Prostate gland (tissue), 2 donors: ENCODE measurements at places on chromosomes 7 and 10. TPM values are rescaled to one million over a fixed set of nuclear protein-coding genes. Genes with fewer than 3 reads are reported as not detected.

GRCh38 chr7:153902862-153903261 lies 149.3 kb upstream of the DPP6 start:
- no peak overlapping the region for H3K27ac ChIP-seq
- H3K27me3 ChIP-seq = no peaks in the 10 kb centered on the region
- no peaks in the 10 kb centered on the region for H3K36me3 ChIP-seq
- H3K4me1 ChIP-seq = no peaks in the 10 kb centered on the region
- DNase-seq = no peak
- H3K4me3 ChIP-seq = no peak overlapping the region

DNA sequence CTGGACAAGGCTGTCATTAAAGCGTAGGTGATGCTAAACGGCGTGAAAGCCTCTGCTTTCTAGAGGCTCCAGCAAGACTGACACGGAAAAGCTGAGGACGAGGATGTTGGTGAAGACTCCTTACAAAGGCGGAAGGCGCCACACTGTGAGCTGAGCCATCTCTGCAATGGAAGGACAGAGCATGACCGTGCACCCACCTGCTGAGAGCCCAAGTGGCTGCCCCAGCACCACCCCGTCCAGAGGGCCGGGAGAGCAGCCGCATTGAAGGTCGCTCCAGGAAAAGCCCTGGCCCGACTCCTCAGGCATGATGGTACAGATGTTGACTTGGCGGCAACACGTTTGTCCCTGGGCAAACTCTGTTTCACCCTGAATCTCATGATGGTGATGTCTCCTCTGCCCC lies 492.7 kb downstream of the DNAJB6 start:
- no peak overlapping the region for H3K27ac ChIP-seq
- no peaks in the 10 kb centered on the region for H3K36me3 ChIP-seq
- H3K27me3 ChIP-seq = no peaks in the 10 kb centered on the region
- H3K4me1 ChIP-seq = no peaks in the 10 kb centered on the region

- no peak overlapping the region for H3K27ac ChIP-seq
- no peak for DNase-seq
- H3K4me3 ChIP-seq = no peak overlapping the region
- H3K36me3 ChIP-seq = no peaks in the 10 kb centered on the region
- no peaks in the 10 kb centered on the region for H3K27me3 ChIP-seq
- H3K4me1 ChIP-seq = no peaks in the 10 kb centered on the region
Measured at GRCh38 chr7:107981466-107981865, 21.5 kb downstream of the LAMB1 start.

DNA sequence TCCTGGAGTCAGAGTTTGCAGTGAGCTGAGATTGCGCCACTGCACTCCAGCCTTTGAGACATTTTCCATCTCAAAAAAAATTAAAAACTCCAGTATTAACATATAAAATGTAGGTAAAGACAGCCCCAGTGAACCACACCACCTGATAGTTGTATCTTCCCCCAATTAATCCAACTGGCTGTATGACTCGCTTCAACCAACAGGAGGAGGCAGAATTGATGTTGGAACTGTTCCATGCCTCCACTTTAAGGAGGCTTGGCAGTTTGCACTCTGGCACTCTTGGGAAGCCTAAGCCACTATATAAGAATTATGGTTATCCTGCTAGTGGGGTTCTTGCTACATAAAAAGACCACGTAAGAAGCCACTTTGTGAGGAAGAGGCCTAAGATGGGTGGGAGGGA lies 72.7 kb downstream of the STK17A start:
- no peak overlapping the region for H3K27ac ChIP-seq
- no peaks in the 10 kb centered on the region for H3K27me3 ChIP-seq
- no peak overlapping the region for H3K4me3 ChIP-seq
- no peak for DNase-seq
- H3K4me1 ChIP-seq = no peaks in the 10 kb centered on the region

- peaks cover 26% of the 10 kb centered on the region for H3K4me1 ChIP-seq
- no peak for DNase-seq
- H3K27me3 ChIP-seq = no peaks in the 10 kb centered on the region
- no peak overlapping the region for H3K4me3 ChIP-seq
- H3K27ac ChIP-seq = peak overlapping the region; percentile 69
Measured at GRCh38 chr10:124704428-124705380, 39.5 kb downstream of the FAM53B start.

GRCh38 chr7:99255463-99255862 lies 17.2 kb upstream of the MYH16 start:
- H3K36me3 ChIP-seq = no peaks in the 10 kb centered on the region
- no peak overlapping the region for H3K27ac ChIP-seq
- H3K4me3 ChIP-seq = no peak overlapping the region
- no peak for DNase-seq
- H3K4me1 ChIP-seq = no peaks in the 10 kb centered on the region
- H3K27me3 ChIP-seq = no peaks in the 10 kb centered on the region

DNA sequence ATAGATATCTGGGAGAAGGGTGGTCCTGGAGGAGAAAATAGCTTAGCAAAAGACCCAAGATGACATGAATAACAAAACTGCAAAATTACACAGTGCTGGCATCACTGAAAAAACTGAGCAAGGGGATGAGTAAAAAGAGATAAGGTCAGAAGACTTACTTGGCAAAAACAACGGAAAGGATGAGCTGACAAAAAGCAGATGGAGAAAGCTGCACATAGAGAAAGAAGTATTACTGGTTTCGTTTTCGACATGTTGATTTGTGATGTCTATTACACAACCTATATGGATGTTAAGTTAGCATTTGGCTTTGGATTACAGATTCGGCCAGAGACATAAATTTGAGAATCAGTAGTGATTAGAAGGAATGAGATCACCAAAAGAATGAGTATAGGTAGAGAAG lies 132.1 kb downstream of the MACC1 start:
- DNase-seq = no peak
- no peak overlapping the region for H3K4me3 ChIP-seq
- H3K36me3 ChIP-seq = no peaks in the 10 kb centered on the region
- no peaks in the 10 kb centered on the region for H3K4me1 ChIP-seq

- no peak for DNase-seq
- H3K4me1 ChIP-seq = no peaks in the 10 kb centered on the region
- H3K4me3 ChIP-seq = no peak overlapping the region
- H3K27ac ChIP-seq = no peak overlapping the region
- no peaks in the 10 kb centered on the region for H3K27me3 ChIP-seq
- H3K36me3 ChIP-seq = no peaks in the 10 kb centered on the region
Measured at GRCh38 chr10:23330948-23331347, 13.6 kb downstream of the C10orf67 start.

- no peaks in the 10 kb centered on the region for H3K4me1 ChIP-seq
- no peak overlapping the region for H3K27ac ChIP-seq
- no peaks in the 10 kb centered on the region for H3K36me3 ChIP-seq
- no peak for DNase-seq
- no peaks in the 10 kb centered on the region for H3K27me3 ChIP-seq
Measured at GRCh38 chr7:40531956-40532355, 397.2 kb downstream of the SUGCT start.

Gene VPS26A
- total RNA-seq = 38.0 TPM

Gene NACAD
- 3.5 TPM for total RNA-seq

Gene GPR85
- 0.50 TPM for total RNA-seq

Gene MUC3A
- 28.8 TPM for total RNA-seq

Gene ELN
- 93.4 TPM for total RNA-seq

Gene ITGB8
- 99.5 TPM for total RNA-seq

Gene STEAP1B
- 6.4 TPM for total RNA-seq

Gene SPDYE5
- total RNA-seq = not detected
